NAMALWA (cell line): ENCODE measurements at places on chromosomes 5 and 9.

- no peak for DNase-seq
Measured at GRCh38 chr5:136724161-136724560, 358.8 kb upstream of the TRPC7 start.

- no peak for DNase-seq
Measured at GRCh38 chr5:58122848-58123392, 337.0 kb downstream of the PLK2 start.

GRCh38 chr5:69167493-69167855 lies 524 bp downstream of the CCNB1 start:
- no peak for DNase-seq

- DNase-seq = no peak
Measured at GRCh38 chr9:15007698-15008097, 97.5 kb upstream of the FREM1 start.

DNA sequence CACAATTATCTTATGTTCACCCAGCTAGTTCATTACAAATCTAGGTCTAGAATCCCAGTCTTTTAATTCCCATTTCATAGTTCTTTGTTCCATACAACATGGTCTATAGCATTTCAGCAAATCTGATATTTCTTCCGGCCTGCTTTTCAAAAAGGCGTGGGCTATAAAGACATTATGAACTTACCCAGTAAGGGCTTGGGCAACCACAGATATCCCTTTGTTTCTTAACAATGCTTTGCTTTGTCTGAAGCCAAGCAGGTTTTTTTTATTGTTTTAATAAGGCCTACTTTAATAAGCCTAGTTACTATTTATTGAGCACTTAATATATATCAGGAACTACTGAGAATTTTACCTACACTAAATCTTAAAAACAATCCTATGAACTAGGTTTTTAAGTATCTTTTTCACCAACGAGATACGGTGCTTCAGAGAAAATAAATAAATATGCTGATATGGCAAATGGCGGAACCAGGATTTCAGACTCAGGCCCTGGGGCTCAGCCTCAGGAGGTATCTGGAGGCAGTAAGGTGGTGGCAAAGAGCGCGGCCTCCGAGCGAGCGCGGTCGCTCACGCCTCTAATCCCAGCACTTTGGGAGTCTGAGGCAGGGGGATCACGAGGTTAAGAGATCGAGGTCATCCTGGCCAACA lies 29.7 kb downstream of the PCA3 start:
- no peak for DNase-seq

DNA sequence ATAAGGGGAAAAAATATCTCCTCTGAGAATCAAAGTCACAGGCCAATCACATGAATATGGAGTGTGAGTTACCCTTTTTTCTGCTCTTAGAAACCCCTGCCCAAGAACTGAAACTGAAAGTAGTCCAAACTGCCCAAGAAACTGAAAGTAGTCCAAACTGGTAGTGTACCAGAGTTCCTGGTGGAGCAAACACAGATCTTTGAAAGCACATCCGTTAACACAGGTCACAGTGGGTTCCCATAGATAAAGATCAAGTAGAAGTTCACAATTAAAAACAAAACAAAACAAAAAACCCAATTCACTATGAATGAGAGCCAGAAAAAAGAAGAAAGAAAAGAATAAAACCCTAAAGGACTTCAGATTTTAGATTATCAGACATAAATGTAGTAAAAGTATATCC lies 332.4 kb upstream of the EFNA5 start:
- peak; percentile 67 for DNase-seq

DNA sequence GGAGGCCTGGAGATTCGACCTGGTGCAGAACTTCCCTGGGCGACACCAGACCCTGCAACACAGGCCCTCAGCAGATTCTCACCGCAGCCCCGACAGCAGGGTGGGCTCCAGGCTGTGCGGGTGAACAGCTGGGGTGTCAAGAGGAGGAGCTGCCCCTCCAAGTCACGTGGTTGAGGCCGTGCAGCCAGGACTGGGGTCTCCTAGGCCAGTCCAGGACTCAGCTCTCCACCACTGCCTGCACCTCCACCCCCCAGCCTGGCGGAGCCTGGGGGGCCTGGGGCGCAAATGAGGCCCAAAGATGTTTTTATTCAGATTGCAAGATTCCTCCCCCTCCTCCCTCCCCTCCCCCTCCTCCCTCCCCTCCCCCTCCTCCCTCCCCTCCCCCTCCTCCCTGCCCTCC lies 9.2 kb upstream of the AGPAT2 start:
- no peak for DNase-seq

DNA sequence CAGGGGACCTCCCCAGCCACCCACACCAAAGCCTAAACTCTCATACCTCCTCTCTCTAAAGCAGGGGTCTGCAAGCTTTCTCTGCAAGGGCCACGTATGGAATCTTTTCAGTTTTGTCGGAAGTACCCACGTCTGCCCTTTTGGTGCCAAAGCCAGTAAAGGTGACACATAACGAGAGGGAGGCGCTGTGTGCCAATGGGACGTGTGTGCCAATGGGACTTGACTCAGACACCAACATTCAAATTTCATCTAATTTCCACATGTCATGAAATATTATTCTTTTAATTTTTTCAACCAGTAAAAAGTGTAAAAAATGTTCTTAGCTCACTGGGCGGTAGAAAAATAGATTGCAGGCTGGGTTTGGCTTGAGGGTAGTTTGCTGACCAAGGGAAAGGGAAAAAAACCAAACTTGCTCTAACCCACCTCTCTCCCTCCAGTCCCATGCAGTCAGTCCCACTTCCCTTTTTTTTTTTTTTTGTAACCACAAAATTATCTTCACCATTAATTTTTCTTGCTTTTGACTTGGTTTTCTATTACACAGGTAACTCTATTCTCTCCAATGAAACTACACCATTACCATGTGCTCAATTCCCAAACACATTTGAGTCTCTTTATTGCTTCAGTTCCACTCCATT lies 25.5 kb downstream of the OR2V1 start:
- DNase-seq = no peak

- DNase-seq = no peak
Measured at GRCh38 chr9:32502464-32502863, 23.5 kb downstream of the RIGI start.

DNA sequence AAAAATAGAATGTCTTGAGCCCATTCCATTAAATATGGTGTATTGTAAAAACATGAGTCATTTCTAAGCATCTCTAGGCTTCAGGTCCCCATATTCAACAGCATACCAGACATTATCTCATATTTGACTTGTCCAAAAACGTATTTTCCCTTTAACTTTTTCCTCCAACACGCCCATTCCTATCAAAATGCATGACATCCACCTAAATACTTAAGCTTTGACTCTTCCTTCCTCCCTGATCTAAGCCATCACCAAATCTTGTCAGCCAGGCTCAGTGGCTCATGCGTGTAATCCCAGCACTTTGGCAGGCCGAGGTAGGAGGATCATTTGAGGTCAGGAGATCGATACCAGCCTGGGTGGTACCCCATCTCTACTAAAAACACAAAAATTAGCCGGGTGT lies 23.9 kb downstream of the VCP start:
- DNase-seq = no peak

DNA sequence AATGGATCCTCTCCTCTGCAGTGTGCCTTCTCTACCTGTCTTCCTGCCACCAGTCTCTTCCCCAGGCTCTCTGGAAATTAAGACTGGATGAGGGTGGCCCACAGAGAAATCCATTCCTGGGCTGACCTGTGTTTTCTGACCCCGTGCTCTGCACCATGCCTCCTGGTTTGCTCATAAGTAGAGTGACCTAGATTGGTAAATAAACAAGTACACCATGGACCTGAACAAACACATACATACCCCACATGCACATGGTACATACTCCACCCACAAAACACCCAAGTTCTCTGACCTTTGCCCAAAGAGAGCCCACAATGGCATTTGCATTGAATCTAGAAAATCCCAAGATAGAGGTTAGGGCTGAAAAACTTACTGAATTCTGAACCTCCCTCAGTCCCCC lies 77.5 kb upstream of the PLPP6 start:
- no peak for DNase-seq

- no peak for DNase-seq
Measured at GRCh38 chr9:96867079-96867804, 12.9 kb upstream of the ZNF782 start.

GRCh38 chr9:108603141-108603540 lies 252.6 kb downstream of the ACTL7B start:
- DNase-seq = no peak

GRCh38 chr9:110036286-110036685 lies 171.7 kb downstream of the C9orf152 start:
- DNase-seq = no peak

- no peak for DNase-seq
Measured at GRCh38 chr5:152389208-152389849, 15.8 kb downstream of the NMUR2 start.

- no peak for DNase-seq
Measured at GRCh38 chr9:72533322-72533721, 11.9 kb downstream of the TMC1 start.

DNA sequence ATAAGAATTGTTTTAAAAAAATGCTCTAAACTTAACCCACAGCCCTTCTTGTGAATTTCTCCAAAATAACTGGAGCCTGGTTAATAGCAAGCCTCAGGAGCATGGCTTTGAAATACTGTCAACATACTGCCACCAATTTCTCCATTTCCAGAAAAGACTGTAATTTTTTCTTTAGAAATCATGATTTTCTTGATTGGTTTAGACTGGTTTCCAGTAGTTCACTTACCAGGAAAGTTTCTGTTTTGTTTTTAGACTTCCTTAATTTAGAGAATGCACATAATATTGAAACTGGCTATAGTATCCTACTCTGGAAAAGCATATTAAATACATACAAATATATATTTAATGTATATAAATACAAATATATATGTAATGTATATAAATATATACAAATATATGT lies 4.5 kb upstream of the CD274 start:
- no peak for DNase-seq

DNA sequence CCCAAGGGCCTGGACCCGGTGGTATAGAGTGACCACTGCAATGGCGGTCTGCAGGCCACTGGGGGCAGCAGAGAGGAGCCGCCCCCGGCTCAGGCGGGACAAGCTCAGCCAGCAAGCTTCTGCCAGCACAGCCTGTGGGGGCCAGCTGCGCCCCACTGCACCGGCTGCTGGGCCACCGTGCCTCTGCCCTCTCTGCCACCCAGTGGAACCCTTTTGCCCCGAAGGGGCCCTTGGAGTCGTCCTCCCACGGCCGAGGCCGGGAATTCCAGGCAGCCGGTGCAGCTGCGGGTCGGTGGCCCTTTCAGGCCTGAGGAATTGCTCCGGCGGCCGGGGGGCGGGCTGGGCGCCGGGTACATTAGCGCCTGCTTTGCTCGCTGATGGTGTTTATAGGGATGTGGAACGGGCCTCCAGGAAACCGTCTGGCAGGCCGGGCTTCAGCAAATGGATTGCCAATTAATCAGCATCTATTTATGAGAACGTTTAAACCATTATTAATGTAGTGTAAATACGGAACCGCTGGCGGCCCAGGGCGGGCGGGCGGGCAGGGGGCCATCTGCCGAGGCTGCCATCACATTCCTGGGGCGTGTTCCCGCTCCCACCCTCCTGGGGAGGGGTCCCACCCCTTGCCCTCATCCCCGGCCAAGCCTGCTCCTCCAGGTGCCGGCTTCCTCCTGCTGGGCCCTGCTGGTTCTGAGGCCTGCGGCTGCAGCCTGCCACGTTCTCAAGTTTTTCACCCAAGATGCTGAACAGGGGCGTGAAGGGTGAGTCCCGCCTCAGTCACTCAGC lies 127.4 kb downstream of the BARX1 start:
- peak; percentile 35 for DNase-seq

- peak; percentile 82 for DNase-seq
Measured at GRCh38 chr9:130240410-130241197, 25.0 kb upstream of the HMCN2 start.

DNA sequence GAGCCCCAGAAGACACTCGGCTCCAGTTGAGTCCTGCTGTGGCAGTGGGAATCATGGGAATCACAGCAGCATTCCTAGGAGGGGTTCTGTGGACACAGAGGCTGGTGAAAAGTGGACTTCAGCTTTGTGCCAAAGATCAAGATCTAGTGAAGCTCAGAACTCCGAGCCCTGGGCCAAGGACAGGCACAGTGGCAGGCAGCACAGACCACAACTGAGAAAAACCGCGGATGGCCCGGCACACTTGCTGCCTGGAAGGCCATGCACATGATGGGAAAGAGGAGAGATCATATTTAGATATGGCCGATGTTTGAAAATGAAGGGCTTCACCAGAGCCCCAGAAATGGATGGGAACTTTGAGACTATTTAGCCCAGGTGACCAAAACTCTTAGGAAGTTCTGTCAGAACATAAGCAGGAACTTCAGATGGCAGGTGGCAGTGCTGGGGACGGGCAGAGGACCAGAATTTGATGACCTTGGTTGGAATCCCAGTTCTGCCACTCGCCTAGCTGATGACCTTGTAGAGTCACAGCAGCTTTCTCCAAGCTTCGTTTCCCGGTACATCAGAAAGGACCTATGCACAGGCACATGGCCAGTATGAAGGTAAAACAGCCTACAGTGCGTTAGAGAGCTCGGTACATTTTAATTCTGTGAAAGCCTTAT lies 18.0 kb downstream of the BARHL1 start:
- no peak for DNase-seq

- DNase-seq = no peak
Measured at GRCh38 chr5:171776770-171777759, 8.6 kb upstream of the SMIM23 start.

DNA sequence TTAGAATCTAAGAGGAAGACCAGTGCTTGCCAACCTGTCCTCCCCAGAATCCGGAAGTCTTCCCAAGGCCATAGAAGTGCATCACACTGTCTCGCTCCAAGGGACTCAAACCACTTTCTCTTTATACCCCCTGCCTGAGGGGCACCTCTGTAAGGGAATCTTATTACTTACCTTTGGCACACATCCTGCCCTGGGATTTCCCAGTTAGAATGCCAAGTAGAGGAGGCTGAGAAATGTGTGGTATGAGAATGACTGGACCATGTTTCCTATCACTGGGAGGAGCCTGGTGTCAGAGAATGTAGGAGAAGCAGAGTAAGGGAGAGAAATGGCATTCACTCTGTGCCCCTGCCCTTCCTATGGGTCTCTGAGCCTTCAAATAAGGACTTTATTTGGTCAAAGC lies 85.8 kb downstream of the AOPEP start:
- no peak for DNase-seq

GRCh38 chr9:104863180-104863883 lies 64.6 kb downstream of the ABCA1 start:
- peak; percentile 90 for DNase-seq

DNA sequence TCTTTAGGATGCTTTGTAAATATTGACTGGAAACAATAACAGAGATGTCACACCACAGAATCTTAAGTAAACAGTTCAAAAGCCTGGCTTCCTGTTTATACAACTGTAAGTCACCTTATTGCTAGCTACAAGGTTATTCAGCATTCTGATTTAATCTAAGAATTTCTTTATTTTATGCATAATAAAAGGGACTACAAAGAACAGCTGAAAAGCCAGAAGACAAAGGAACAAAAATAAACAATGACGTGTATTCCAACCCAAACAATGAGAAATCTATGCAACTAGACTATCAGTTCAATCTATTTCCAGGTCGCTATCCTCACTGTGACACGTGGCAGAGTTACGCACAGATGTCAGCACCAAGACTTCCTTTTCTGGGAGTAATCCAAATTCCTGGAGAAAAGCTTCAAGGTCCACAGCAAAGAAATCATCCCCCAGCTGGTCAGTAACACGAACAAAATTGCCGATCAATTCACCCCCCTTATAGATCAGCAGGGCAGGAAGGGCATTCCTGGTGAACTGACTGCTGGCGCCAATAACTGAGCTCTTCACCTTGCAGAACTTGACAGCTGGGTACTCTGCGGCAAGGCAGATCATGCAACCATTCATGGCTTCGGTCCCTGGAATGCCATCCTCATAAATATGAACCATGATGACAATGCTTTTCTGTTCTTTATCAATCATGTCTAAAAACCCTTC lies 8.4 kb downstream of the PDCL start:
- DNase-seq = no peak

GRCh38 chr5:80061547-80061946 lies 26.4 kb downstream of the THBS4 start:
- DNase-seq = no peak
